Fibroblast of villous mesenchyme (primary cell): ENCODE measurements at places on chromosomes 12 and 14. TPM values are rescaled to one million over a fixed set of nuclear protein-coding genes. Genes with fewer than 3 reads are reported as not detected.

The KANSL2 gene
- 55.4 and 60.5 TPM in 2 replicates for total RNA-seq

The TRIM9 gene
- 0.64 TPM in 1 of 2 replicates, not detected in the other for total RNA-seq

The GNB3 gene
- total RNA-seq = 1.7 and 3.9 TPM in 2 replicates

The CABP1 gene
- not detected in 2 replicates for total RNA-seq

The EPYC gene
- not detected in 2 replicates for total RNA-seq

The MGP gene
- 3.5 and 10.6 TPM in 2 replicates for total RNA-seq

The KLRG1 gene
- total RNA-seq = 0.32 and 0.43 TPM in 2 replicates

The CLBA1 gene
- total RNA-seq = 5.8 and 6.9 TPM in 2 replicates
